ENCODE measurements at places on chromosomes 6 and 20.

GRCh38 chr6:24329451-24329850 is 28.4 kb downstream of the DCDC2 start:
- no peak for DNase-seq

GRCh38 chr6:21142741-21143140 is 450.8 kb upstream of the SOX4 start:
- no peak for DNase-seq

DNA sequence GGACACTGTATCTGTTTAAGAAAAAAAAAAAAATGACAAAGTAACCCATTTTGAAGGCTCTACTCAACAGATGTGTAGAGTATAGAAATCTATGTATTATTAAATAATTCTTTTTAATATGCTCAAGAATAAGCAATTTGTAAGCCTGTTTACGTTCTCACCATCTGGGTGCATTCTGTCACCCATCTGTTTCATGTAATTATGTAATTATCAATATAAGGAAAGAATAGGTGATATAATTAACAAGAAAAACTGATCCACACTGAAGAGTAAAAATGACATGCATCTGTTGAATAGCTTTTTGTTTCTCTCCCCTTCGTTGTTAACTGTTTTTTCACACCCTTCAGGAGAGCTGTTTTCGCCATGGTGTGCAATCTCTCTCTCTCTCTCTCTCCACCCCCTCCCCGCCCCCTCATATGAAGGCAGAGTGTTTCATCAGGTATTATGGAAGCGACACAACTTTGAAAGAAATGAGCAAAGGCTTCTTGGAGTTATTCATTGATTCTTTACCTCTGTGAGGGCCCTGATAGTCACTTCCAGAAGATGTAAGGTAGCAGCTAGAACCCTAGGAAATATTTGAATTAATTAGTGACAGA is 154.3 kb upstream of the INSM1 start:
- DNase-seq, result no peak

GRCh38 chr20:18909254-18909653 is 95.7 kb downstream of the SCP2D1 start:
- no peak for DNase-seq

DNA sequence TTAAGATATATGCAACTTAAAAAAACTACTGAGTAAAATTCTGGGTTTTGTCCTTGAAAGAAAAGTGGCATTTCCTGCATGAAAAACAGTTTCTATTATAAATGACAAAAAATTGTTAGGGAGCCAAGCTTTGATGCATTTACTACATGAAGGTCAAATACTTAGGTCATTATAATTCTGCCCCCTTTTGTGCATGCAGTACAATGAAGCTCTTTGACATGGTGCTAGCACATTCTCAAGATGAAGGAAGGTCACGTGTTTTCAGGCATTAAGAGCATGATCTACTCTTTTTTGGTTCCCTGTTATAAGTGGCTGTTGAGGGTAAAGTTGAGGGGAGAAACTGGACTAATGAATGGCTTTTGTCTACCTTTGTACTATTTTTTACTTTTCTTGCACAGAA is 72.7 kb downstream of the FOXO3 start:
- no peak for DNase-seq

GRCh38 chr6:85049282-85049681 is 284.9 kb upstream of the TBX18 start:
- no peak for DNase-seq

Data from 8988T (cell line).